ENCODE measurements at places on chromosomes 13 and 19.

GRCh38 chr19:41172297-41173164, 20.5 kb upstream of the CYP2S1 start:
- DNase-seq: no peak

DNA sequence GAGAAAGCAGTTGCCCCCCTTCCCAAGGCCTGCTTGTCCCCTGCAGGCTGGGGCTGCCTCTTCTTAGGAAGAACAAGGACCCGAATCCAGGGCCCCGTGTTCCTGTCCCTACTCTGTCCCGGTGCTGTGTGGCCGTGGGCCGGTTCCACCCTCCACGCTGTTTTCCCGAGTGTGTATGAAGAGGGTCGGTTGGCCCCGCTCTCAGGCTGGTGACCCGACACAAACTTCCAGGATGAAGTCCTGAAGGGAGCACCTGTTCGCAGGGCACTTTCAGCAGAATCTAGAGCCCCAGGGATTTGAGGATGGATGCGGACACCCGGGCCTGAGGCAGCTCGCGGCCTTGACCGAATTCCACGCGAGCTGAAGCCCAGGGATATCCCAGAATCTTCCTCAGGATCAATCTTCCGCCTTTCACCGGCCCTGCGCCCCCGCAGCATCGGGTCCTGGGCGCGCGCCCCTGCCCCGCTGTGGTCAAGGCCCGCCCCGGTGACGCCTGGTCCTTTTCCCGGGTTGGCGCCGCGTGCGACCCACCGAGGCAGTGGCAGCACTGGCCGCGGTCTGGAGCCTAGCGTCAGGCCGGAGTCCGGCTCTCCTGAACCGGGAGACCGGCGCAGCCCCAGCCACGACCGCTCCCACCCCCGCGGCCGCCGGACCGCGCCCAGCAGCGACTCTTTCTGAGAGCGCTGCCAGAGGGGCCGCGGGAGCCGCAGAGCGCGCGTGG, 528 bp upstream of the CHST8 start:
- DNase-seq: peak; percentile 24

- no peak for DNase-seq
Observed at GRCh38 chr19:1455336-1456120, 5.6 kb downstream of the APC2 start.

GRCh38 chr19:55446060-55446459, 3.0 kb upstream of the SHISA7 start:
- DNase-seq: no peak

GRCh38 chr13:113150550-113151365, 7.7 kb upstream of the PROZ start:
- DNase-seq: peak; percentile 59

DNA sequence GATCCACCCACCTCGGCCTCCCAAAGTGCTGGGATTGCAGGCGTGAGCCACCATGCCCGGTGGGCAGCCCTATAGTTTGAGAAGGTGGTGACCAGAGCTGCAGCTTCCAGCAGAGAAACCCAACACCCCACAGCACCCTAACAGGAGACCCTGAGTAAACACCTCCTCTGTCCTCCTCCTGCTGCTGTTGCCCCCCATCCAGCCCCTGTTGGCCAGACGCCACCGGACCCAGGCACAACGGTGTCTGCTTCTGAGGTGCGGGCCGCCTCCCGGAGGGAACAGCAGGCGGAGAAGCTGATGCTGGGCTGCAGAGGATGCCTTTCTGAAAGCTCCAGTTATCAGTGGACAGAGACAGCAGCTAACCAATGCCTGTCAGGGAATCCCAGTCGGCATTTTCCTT, 175.5 kb downstream of the COL4A1 start:
- DNase-seq: no peak

GRCh38 chr13:93977986-93978385, 501.5 kb downstream of the DCT start:
- no peak for DNase-seq

DNA sequence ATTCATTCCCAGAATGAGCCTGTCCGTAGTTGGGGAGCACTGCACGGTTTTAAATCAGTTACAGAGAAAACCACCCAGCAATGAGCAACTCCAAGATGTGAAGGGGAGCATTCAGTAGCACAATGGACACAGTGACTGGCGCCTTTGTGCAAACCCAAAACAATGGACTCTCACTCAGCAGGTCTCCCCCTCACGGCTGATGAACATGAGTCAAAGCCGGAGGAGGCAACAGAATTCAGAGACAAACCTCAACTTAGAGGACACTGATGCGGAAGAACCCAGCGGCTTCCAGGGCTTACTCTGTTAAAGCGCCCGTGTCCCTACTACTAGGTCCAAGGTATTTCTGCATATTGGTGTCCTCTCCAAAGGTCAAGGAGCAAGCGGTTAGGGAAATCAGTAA, 17.7 kb downstream of the PLEKHF1 start:
- DNase-seq: no peak

GRCh38 chr19:7137120-7137519, 67.6 kb downstream of the ZNF557 start:
- no peak for DNase-seq

- no peak for DNase-seq
Observed at GRCh38 chr13:80329250-80329649, 11.7 kb downstream of the SPRY2 start.

DNA sequence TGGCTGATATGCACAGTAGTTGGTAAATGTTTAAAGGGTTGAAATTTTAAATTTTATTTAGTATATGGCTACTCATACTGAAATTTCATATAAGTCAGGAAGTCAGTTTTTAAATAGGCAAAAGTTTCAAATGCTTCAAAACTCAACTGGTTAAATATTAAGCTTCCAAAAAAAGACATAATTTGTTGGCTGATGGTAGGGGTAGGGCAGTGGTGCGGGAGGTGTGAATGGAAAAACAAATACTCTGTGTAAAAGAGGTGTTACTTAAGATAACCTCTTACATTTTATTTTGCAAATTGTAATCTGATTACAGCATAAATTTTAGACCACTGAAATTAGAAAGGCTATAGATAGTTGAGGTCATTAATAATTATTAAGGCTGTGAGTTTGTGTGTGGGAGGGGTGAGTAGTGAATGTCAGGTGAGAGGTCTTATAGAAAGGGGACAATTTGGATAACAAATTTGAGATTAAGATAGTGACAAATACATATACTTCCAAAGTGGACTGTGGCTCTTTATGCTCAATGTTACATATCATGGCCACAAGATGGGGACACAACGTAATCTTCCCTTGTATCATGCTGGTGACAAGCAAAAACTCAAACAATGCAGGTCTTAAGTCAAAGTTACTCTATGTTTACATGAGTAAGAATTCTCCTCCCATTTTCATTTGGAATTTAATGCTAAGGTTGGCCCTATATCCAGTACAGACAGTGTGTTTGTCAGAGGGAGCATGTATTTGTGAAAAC, 36.6 kb upstream of the OXGR1 start:
- DNase-seq: no peak

- DNase-seq: no peak
Observed at GRCh38 chr13:44275381-44275780, 98.2 kb upstream of the SERP2 start.

GRCh38 chr19:10417541-10418234, 2.6 kb upstream of the PDE4A start:
- no peak for DNase-seq

DNA sequence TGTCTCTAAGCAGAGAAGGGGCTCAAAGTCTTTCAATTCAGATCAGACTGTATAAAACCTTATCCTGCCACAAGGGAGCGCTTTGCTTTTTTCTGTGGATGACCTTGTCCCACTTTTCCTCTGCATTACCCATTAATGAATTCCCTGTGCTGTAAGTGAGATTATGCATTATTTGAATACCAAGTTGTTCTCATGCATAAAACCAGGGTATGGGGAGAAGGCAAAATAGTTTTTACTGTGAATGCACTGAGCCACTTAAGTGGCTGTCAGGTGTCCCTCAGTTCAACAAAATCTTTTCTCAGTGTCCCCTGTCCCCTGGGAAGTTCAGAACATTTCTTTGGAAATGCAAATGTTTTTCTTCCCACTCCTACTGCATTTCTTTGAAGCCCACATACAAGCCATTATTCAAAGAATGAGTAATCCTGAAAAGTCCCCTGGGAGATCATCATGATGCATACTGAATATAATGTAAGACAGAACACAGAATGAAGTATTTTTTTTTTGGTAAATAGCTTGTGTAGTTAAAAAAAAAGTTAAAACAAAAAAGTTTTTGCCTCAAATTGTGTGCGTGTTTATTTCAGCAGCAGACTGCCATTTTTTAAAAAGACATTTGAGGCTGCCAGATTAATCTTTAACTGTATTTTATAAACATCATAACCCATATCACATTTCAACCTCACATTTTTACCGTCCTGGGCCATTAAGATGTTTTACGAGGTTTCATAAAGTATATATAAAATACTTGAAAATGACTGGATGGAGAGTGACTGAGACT, 506.7 kb upstream of the PCDH9 start:
- peak; percentile 21 for DNase-seq

DNA sequence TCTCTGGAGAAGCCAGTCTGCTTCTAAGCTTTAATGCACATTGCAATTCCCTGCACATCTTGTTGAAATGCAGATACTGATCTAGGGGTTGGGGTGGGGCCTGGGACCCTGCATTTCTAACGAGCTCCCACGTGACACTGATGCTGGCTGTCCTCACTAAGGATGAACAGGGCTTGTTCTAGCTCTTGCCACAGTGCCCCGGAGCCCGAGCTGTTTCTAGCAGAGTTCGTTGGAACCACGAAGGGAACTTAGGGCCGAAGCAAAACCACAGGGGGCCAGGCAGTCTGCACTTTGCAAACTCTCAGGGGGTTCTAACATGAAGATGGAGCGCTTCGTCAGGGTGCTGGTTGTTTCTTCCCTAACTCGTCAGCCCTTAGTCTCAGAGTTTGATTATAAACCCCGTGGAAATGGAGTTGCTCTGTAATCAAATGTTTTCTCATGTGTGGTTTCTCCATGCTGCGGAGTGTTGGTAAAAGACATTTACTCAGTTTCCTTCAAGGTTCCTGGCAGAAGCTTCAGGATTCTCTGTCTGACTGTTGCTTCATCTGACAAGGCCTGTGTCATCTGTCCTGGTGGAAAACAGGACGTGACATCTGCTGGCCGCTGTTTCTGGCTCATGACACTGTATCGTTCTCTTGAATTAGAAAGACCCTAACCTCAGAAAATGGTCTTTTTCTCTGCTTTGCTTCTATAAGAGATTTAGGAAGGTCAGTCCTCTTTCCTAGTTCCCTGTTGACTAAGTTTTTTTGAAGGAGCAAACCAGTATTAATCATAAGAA, 221.5 kb downstream of the TEX29 start:
- DNase-seq: no peak

DNA sequence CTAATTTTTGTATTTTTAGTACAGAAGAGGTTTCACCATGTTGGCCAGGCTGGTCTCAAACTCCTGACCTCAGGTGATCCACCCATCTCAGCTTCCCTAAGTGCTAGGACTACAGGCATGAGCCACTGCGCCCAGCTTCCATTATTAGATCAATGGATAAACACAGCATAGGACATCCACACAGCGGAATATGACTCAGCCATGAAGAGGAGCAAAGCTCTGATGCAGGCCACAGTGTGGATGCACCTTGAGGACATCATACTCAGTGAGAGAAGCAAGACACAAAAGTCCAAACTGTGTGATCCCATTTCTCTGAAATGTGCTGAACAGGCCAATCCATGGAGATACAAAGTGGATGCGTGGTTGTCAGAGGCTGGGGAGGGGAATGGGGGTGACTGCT, 4.9 kb upstream of the ZBTB7A start:
- no peak for DNase-seq

- DNase-seq: peak; percentile 39
Observed at GRCh38 chr13:27997904-27998522, 9.5 kb upstream of the URAD start.

GRCh38 chr13:107387525-107387924, 819.6 kb upstream of the ARGLU1 start:
- no peak for DNase-seq

- no peak for DNase-seq
Observed at GRCh38 chr19:54029930-54030490, 33.7 kb downstream of the VSTM1 start.

- no peak for DNase-seq
Observed at GRCh38 chr19:51460164-51460992, 2.1 kb upstream of the SIGLEC8 start.
